ENCODE measurements at places on chromosomes 1 and 21.

DNA sequence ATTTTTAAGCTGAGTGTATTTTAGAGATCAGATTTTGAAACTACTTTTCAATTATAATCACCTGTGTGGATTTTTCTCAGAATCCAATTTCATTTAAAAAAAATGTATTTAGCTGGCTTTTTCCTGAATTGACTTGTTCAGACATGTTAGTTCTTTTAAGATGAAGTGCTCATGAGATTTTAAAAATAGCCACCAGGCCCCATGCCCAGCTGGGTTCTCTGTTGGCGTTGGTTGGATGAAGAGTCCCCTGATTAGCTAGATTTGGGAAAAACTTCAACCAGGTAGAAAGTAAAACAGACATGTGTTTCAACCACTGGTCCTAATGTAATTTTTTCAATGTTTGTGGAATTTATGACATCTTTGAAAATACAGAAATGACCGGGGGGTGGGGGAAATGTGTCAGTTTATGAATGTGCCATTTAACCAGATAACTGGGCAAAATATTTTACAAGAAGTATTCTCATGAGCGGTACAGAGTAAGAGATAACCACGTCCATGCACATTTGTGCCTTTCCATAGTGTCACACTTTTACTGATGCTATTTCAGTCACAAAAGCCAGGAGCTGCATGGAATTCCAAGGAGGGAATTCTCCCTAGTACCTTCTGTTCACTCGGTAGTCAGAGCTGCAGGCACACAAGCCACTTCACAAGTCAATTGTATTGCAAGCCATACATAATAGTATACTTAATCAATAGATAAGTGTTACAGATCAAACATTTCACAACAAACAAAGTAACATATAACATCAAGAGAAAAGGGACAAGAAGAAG lies 51.1 kb downstream of the KCNK1 start:
- no peak for DNase-seq

- peak; percentile 31 for DNase-seq
Measured at GRCh38 chr1:93614541-93614940, 67.1 kb downstream of the BCAR3 start.

DNA sequence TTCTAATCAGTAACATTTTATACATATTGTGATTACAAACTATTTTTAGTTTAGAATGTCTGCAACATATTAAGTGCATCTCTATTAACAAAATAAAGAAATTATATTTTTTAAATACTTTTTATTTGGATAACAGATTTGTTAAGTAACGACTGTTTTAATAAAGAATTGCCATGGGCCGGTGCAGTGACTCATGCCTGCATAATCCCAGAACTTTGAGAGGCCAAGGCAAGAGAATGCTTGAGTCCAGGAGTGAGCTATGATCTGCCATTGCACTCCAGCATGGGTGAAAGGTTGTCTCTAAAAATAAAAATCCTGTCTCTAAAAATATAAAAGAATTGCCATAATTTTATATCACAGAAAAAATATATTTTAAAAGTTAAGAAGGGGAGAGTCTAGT lies 4.1 kb downstream of the LRRIQ3 start:
- no peak for DNase-seq

- DNase-seq = no peak
Measured at GRCh38 chr1:116561563-116561962, 9.3 kb downstream of the CD58 start.

DNA sequence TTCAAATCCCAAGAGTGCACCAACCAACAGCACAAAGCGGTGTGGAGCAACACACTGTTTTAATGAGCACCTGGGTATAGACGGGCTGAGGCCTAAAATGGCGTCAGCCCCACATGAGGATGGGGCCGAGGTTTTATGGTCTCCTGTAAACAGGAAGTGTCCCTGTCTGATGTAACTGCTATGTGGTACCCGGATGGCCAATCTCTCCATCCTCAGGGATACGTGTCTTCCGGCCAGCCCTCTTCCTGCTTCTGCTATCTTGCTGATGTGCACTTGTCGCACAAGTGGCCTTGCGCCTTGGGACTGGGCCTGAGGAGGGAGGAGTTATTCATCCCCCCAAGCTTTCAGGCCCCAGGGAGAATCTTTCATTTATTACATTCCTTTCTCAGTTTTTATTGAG lies 73.5 kb downstream of the CNST start:
- no peak for DNase-seq

GRCh38 chr1:116706123-116706522 lies 38.6 kb upstream of the IGSF3 start:
- no peak for DNase-seq

GRCh38 chr1:114495486-114495885 lies 15.5 kb downstream of the TRIM33 start:
- no peak for DNase-seq

- DNase-seq = no peak
Measured at GRCh38 chr1:107262467-107263286, 121.8 kb downstream of the NTNG1 start.

- no peak for DNase-seq
Measured at GRCh38 chr1:206970446-206970845, at the start of gene FCAMR. Gene FCAMR, minus strand, starts transcription at chr1:206970460. Its CDS starts 335 bp downstream, at chr1:206970125.

GRCh38 chr1:47697616-47698335 lies 259.9 kb downstream of the FOXD2 start:
- no peak for DNase-seq

DNA sequence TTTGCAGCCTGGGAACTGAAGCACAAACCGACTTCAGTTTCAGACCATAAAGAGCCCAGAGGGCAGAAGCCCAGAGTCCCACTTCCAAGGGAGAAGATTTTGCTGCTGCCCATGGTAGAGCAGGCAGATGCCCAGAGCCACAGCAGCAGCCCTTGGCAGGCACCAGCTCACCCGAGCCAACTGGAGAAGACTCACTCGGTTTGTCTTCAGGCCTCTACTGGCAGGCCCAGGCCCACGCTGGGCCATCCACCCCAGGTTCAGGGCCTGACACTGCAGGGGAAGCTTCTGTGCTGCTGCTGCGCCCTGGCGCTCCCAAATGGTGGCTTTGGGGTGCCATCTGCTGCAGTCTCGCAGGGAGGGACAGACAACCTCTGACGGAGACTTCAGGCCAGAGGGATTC lies 33.3 kb downstream of the SLC66A1 start:
- no peak for DNase-seq

GRCh38 chr21:17279663-17280062 lies 233.2 kb upstream of the CXADR start:
- DNase-seq = no peak

GRCh38 chr1:176976225-176976624 lies 188.3 kb downstream of the ASTN1 start:
- DNase-seq = peak; percentile 4

GRCh38 chr1:168333562-168334276 lies 53.0 kb downstream of the TBX19 start:
- DNase-seq = no peak

DNA sequence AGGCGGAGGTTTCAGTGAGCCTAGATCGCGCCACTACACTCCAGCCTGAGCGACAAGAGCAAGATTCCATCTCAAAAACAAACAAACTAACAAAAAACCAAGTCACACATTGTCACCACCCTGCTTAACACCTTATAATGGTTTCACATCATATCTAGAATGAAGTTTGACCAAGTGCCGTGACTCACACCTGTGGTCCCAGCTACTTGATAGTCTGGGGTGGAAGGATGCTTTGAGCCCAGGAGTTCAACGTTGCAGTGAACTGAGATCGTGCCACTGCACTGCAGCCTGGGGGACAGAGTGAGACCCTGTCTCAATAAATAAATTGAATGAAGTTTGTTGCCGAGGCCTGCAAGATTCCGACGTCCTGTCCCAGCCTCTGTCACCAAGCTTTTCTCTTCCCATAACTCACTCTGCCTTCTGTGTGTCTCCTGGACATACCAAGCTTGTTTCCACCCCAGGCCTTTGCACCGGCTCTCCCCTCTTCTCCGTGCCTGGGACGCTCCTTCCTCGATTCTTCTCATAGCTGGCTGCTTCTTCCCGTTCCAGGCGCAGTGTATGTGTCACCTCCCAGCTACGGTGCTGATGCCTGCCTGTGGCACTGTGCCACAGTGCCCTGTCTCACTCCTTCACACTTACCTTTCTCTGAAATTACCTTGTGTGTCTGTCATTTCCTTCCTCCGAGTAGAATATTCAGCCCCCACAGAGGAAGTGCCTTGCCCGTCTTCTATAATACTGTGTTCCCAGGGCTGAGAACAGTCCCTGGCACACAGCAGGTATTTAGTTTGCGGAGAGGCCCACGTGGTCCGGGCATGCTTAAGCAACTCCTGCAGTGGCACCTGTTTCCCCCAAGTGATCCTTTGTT lies 3.8 kb upstream of the SELENON start:
- DNase-seq = peak; percentile 77

DNA sequence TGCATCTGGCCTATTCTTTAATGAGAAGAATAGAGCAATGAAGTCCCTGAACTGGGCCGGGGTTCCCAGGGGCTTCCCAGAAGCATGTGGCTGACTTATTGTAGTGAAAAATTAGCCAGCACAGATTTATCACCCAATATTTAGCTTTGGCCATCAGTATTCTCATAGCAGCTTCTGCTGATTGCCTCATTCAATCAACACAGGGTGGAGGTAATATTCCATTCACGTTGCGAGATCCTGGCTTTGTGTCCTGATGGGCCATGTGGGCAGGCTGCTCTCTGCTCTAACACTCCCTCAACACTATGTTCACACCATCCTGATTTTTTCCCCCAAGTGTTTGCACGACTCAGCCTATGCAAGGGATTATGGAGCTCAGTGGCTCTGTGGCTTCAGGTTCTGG lies 21.5 kb upstream of the LAMTOR5 start:
- DNase-seq = no peak

All from NCI-H1092 (cell line).